ENCODE measurements at places on chromosomes 3 and 15.

DNA sequence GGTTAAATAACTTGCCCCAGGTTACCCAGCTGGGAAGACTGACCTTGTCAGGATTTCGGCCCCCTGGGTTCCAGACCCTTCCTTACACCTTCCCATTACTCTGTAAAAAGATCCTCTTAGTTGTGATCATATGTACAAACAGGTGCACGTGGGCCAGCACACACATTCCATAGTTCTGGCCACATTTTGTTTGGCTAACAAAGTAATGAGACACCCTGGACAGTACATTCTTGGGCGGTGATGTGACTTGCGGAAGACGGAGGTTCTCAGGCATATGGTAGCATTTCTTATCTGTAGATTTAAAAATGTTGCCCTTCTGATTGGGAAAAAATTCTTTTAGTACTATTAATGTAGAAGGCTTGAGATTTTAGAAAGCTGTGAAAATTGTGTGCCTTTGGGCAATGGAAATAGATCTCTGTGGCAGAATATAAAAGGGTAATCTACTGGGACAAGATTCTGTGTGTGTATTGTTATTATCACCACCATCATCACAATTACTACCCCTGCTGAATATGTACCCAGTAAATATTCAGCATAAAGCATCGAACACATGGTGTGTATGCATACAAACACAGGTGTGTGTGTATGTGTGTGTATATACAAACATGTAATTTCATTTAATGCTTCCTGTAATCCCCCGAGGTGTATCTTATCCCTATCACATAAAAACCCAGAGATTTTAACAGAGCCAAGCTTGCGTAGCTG is 205.4 kb upstream of the UBE2E1 start:
- DNase-seq, result no peak

DNA sequence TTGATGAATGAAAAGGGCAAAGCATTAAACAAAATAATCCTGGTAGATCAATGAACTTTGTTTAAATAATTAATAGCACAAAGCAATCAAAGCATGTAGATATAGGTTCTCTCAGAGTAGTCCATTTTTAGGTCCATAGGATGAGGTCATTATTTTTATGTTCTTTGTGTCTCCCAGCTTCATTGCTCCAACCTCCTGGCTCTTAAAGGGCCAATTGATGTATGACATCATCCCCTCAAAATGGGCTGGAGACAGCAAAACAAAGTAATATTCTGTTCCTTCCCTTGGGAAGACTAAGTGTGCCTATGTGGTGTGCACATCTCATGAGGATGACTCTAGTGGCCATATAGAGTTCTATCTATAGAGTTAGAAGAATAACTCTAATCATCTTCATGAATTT is 49.5 kb downstream of the HMG20A start:
- no peak for DNase-seq

GRCh38 chr3:159765860-159766294 is 222.8 kb upstream of the IL12A start:
- no peak for DNase-seq

DNA sequence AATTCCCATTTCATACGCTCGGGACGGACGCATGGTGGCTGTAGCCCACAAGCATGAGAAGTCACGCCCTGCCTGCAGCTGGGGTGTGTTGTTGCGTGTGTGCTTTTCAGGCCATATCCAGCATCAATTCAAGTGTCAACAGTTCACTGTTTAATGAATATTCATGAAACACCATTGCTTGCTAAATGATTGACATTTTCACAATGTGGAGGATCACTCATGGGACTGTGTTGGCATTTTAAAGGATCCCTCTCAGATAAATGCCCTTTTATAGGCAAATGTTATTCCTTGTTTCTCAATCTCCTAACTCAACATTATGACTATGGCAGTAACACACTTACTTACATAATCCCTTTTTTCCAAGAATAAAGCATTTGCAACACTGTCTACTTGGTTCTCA is 511.3 kb downstream of the GABRG3 start:
- no peak for DNase-seq

- DNase-seq, result no peak
Observed at GRCh38 chr3:107525644-107526305, 3.0 kb downstream of the BBX start.

DNA sequence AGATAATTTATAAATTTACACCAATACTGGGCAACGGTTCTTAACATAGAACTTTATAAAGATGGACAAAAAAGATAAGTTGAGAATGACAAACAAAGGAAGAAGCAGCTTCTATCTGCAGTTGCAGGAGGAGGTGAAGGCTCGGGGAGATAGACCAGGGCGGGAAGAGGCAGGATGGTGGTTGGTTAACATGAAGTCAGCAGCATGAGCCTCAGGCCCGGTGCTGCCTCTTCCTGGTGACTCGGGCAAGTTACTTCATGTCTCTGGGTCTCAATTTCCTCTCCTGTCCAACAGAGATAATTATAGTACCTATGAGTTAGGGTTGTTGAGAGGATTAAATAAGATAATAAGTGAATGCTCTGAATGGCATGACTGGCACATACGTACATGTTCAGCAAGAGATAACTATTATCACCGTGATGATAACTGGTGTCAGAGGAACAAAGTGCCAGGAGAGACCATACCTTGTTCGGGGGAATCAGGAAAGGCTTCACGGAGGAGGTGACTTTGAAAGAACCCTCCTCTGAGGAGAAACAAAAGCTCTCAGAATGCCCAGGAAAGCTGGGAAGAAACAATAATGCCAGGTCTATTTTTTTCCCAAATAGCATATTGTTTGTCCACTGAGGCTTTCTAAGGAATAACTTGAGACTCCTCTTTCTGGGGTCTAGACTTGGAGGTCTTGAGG is 4.4 kb downstream of the PAK6 start:
- no peak for DNase-seq

- no peak for DNase-seq
Observed at GRCh38 chr3:194870394-194871110, 184.9 kb downstream of the FAM43A start.

DNA sequence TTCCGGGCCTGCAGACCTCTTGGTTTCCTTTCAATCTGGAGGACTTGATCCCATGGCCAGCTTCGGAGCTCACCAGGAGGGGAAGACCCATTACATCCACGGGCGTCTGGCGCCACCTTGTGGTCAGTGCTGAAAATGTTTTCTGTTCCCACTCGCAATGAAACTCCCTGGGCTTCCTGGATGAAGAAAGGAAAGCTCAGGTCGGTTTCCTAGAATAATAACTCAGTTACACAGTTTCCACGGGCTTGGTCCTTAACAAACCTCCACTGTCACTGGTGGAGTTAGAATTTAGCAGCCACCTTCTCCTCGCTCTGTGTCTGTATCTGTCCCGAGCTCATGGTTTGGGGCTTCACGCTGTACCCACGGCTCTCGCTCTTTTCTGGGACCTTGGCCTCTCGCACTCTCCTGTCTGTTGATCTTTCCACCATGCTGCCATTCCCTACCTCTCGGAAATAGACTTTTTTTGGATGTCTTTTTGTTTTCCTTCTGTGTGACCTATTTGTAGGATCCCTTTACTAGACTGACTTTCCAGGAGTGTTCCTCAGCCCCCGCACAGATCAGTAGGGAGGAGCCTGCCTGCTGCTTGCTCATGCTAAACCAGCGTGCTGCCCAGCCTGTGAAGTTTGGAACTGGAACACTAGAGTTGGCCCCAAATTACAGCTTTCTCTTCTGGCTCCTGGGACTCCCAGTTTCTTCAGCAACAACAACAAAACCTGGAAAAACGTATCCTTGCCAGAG is 56.3 kb downstream of the IL20RB start:
- DNase-seq, result peak; percentile 95

- DNase-seq, result no peak
Observed at GRCh38 chr3:132854856-132855535, 132.8 kb upstream of the NPHP3 start.

DNA sequence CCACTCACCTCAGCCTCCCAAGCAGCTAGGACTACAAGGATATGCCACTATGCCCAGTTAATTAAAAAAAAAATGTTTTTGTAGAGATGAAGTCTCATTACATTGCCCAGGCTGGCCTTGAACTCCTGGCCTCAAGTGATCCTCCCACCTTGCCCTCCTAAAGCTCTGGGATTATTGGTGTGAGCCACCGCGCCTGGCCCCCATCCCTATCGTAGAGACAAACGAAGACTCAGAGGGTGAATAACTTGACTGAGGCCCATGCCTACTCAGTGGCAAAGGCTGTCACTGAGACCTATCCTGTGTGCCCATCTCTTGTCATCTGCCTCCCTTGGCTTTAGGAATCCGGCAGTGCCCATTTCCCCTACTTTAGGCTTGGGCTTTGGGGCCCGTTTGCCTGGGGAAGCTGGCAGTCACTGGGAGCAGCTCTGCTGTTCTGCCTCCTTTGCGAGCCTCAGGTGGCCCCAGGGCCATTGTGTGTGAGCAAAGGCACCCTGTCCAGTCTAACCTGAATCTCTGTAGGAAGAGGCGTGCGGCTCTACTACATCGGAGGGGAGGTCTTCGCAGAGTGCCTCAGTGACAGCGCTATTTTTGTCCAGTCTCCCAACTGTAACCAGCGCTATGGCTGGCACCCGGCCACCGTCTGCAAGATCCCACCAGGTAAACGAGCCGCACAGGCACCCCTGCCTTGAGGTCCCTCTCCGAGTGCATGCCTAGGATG is 70.1 kb downstream of the AAGAB start:
- peak; percentile 74 for DNase-seq

- no peak for DNase-seq
Observed at GRCh38 chr3:46477756-46478155, 13.1 kb upstream of the LTF start.

GRCh38 chr3:2823437-2824211 is 286.6 kb downstream of the IL5RA start:
- no peak for DNase-seq

- DNase-seq, result no peak
Observed at GRCh38 chr15:80684697-80685096, 10.4 kb upstream of the ABHD17C start.

DNA sequence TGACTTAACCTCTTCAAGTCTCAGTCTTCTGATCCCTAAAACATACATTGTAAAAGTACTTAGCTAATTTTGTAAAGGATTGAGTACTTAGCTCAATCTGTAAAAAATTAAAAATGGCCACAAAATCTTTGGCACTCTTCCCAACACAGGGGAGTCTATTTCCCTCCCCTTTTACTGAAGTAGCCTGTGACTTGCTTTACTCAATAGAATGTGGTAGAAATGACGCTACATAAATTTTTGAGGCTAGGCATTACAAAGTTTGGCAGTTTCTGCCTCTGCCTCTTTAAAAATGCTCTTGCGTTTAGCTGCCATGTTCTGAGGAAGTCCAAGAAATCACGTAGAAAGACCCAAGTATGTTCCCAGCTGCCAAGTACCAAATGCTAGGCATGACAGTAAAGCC is 80.2 kb downstream of the CBLB start:
- DNase-seq, result no peak

- no peak for DNase-seq
Observed at GRCh38 chr3:168926426-168926825, 737.1 kb downstream of the MECOM start.

- peak; percentile 80 for DNase-seq
Observed at GRCh38 chr3:125083776-125084175, 28.0 kb upstream of the HEG1 start.

- no peak for DNase-seq
Observed at GRCh38 chr15:38847666-38848065, 283.1 kb upstream of the RASGRP1 start.

DNA sequence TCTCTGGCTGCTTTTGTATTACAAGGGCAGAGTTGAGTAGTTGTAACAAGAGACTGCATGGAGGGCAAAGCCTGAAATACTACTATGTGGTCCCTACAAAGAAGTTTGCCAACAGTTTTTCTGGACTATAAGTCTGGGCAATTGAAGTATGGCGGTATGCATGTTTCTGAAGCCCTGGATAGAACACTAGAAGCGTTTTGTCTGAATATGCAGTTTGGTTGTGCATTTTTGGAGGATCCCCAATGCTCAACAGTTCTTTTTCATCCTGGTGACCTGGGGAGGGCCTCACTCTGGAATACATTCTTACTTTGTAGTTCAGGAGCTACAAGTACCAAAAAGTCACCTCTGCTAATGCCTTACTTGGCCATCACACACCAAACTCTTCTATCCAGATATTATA is 29.6 kb downstream of the SH3GL3 start:
- no peak for DNase-seq

DNA sequence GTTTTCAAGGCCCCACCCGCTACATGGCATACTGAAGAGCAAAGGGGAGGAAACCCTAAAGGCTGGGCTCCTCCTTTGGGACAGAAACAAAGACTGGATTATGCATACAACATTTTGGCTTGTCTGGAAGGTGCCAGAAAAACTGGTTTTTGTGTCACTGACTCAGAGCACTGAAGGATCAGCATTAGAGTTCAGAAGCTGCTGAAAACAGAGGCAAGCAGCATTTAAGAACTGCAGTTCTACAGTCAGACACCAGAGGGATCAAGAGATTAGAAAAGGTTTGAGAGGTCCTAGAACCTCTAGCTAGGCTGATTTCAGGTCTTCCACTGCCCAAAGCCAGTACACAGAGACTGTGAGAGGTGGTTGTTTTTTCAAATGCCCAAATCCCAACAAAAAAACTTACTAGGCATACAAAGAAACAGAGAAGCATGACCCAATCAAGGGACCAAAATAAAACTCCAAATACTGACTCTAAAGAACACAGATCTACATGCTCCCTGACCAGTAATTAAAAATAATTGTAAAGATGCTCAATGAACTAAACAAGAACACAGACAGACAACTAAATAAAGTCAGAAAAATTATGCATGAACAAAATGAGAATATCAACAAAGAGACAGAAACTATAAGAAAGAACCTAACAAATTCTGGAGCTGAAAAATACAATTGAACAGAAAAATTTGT is 91.2 kb downstream of the SENP2 start:
- DNase-seq, result no peak

DNA sequence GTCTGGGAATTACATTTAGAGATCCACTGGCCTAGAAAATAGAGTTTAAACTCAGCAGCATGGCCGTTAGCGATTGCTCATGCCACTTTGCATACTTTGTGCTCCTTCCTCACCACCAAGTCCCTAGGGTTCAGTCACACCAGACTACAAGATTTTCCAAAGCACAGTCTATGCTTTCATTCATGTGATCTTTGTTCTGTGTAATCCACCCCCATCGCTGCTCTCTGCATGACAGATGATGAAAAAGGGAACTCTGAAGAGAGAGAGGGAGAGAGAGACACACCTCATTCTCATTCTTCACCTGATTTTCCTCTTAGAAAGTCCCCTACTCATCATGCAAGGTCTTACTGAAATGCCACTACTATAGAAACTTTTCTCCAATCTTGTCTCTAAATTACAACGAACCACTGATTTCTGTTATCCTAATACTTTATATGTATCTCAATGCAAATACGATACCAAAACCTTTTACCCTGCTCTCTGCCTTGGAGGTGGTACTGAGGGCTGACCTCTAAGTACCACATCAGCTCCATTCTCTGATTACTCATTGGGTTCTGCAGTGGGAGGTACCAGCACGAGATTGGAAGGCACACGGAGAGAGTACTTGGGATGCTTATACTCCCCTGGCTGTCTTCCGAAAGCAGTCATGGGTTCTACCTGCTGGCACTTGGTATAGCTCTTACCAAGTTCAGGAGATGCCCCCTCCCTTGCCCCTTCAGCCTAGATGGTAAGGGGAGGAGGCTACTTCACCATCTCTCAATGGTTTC is 1.1 kb upstream of the PARP15 start:
- no peak for DNase-seq

Data from osteocyte (in vitro differentiated cells).